ENCODE measurements at places on chromosomes 2 and 18.

- no peak for DNase-seq
These were observed 191.9 kb upstream of the CRIM1 start for GRCh38 chr2:36163520-36164254.

DNA sequence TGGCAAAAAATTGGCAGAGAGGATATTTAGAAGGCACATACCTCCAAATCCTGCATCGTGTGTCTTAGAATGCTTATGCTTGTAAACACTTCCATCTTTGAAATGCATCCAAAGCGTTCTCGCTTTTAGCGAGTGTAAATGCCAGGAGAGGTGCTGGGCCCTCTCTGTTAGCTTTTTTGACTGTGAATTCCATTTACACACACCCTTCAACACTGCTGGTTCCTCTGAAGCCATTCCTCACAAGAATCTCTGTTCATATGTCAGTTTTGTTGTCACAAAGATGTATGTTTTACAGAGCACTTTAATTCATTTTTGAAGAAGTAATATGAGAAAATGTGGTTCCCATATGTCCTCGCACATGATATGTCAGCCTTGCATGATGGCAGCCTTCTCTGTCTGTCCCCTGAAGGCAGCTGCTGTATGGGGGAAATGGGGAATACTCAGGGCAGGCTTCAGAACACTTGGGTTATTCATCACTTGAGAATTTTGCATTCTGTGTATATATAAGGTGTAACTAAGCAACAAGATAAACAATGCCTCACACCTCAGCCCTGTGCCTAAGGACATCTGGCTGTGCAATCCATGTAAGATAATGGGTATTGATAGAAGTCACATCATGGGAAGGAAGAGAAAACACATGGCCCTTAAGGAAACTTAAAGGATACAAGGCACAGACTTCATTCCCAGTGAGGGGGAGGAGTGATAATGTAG lies 52.3 kb downstream of the RAB27B start:
- DNase-seq: no peak

DNA sequence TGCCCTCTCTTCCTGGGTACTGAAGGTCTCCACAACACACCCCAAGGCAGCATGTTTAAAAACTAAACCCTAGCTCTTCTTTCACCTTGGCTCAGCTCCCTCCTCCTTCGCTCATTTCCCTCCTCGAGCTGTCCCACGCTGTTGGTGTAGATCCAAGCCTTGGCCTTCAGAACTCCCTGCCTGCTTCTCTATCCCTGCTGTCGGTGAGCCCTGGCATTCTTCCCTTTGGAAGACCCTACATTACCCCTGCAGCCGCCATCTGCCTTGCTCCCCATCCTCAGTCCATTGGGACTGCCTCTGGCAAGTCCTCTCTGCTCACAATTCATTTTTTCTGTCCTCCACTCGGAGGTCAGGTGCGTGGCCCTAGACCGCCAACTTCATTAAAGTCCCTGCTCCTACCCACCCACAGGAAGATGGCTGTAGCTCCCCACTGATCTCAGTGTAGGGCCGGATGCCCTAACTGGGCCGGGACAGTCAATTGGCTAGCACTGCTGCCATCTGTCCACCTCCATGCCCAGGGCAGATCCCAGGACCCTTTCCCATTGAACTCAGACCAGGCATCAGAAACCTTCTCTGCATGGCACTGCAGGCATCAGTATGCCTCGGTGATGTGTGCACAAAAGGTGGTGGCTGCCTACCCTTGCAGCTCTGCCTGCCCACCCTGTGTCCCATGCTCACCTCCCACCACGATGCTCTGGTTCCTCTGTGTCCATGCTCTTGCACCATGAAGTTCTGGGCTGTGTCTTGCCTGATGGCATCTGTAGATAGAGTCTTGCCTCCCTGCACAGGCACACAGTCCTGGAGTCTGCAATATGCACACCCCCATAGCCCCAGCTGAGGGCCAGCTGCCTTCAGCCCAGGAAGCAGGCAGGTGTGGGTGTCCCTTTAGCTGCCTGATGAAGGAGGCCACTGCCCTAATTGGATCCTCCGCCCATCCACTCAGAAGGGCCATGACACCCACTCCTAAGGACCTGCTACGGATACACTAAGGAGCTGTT lies 5.7 kb downstream of the AMER3 start:
- DNase-seq: no peak

GRCh38 chr2:19021100-19021476 lies 337.3 kb downstream of the OSR1 start:
- DNase-seq: no peak

- DNase-seq: no peak
These were observed 9.8 kb downstream of the KIF1A start for GRCh38 chr2:240810199-240810598.

DNA sequence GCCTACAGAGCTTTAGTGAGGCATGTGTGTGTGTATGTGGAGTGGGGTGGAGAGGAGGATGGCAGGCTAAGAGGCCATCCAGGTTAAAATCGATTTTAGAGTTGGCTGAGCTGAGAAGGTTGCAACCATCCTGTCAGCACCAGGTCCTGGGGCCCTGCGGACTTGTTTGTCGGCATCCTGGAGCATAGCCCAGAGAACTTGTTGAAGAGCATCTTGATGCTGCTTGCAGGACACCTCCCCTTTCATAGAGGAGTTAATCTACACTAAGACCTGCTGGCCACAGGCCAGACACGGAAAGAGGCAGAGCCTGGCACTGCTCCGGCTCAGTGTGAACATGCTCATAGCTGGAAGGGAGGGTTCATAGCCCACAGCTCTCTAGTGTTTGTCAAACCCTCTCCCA lies 72.1 kb upstream of the RGPD5 start:
- DNase-seq: peak; percentile 68

Data from NCI-H2029 treated with DMSO at 0.1 percent for 48 hours (cell line).